Retinal pigment epithelial cell (primary cell): ENCODE measurements at places on chromosomes 12 and 14.

- no peak for DNase-seq
Measured at GRCh38 chr14:99789581-99789980, 3.6 kb upstream of the EML1 start.

DNA sequence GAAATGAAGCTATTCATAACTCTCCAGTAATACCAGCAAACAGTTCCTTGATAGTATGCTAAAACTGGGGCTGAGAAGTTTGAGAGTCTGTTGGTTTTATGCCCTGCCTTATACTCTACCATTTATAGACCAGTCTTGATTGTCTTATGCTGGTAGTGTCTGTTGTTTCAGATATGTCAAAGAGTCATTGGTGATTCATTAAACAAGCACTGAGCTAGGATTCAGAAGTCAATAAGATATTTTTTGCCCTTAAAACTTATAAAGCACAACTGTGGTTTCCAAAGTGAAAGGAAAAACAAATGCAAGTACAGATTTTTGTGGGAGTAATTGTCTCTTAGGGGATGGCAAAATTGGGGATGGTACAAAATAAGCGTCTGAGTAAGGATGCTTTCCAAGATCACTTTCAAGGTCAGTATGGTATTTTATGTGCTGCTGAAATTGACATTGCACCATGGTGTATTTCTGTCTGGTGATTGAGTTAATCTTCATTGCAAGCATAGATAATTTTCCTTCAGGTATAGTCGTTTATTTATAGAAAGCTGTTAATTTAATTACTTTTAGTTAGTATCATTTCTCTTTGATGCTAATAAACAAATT, 289.5 kb upstream of the E2F7 start:
- DNase-seq = no peak

DNA sequence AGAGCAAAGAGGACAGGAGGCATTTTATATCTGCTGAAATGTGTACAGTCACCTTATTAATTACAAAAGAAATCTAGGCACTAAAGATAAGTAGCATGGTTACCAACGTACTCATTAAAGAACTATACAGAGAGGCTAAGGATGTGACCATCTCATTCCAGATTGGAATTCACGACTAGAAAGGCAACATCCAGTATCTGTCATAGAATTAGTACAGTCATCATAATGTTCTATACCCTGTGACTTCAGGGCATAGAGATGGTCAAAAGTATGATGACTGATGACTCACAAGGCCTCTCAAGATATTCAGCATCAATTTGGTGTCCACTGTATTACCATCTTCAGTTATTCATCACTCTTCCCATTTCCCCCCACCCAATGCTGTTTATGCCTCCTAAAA, 144.0 kb upstream of the PLEKHG7 start:
- DNase-seq = no peak

DNA sequence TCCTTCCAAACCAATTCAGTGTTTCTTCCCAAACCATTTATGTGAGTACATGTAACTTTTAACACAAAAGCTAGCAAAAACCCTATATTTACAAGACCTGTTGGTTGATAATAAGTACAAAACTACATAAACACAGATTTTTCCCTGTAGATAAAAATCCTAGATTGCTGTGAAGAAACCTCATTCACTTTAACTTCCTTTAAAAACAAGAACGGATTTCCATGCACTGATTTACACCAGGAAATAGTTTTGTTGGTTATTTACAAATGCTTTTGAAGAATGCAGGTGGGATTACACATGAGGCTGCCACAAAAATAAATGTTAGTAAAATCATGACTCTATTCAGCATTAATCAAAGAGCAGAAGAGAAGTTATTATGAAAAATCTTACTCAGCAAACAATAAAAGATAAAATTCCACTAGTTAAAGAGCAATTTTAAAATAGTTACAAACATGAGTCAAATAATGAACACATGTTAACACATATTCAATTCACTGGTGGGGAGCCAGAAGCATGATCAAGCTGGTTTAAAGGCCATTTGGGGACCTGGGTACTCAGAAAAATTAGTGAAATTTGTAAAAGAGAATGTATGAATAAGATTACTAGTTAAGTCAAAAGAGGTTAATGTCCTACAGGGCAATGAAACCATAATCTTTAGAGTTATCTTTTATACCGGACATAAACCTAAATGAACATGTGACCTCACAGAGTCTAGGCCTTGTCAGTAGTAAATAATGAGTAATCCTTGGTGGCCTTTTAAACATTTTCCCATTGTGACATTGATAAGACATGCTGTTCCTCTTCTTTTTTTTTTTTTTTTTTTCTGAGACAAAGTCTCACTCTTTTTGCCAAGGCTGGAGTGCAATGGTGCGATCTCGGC, 79.9 kb downstream of the PHLDA1 start:
- DNase-seq = no peak

GRCh38 chr12:106953352-106954250, 2.1 kb upstream of the TMEM263 start:
- peak; percentile 75 for DNase-seq

DNA sequence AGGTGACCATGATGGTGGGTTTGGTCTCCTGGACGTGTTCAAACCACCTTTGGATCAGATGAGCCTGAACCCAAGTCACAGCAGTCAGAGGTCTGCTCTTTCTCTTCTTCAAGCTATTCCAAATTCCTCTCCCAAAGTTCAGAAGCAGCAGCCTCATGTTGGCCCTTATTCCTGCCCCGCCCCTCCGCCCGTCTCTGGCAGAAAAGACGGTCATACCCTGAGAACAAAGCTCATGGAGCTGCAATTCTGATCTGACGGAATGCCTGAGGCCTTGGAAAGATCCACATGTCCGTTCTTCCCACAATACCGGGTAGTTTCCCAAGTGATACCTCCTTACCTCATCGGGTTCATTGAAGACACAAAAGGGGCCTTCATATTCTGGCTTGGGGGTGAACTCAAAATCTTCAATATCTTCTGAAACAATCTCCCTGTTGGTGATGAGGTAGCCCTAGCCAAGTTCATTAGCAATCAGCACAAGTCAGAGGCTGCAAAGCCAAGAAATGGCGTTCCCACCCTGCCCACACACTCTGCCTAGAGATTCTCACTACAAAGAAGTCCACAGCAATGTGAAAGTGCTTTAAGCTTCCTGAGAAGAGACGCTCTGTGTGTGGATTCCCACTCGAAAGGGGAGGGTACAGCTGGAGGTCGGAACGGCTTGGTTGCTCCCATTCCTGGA, 11.2 kb downstream of the POLE start:
- no peak for DNase-seq

- DNase-seq = no peak
Measured at GRCh38 chr12:51122844-51123243, 39.4 kb upstream of the CSRNP2 start.

GRCh38 chr12:21604245-21605101, at the start of gene GYS2:
Gene GYS2, minus strand, starts transcription at chr12:21604847. Its CDS starts 255 bp downstream, at chr12:21604592.
- no peak for DNase-seq

DNA sequence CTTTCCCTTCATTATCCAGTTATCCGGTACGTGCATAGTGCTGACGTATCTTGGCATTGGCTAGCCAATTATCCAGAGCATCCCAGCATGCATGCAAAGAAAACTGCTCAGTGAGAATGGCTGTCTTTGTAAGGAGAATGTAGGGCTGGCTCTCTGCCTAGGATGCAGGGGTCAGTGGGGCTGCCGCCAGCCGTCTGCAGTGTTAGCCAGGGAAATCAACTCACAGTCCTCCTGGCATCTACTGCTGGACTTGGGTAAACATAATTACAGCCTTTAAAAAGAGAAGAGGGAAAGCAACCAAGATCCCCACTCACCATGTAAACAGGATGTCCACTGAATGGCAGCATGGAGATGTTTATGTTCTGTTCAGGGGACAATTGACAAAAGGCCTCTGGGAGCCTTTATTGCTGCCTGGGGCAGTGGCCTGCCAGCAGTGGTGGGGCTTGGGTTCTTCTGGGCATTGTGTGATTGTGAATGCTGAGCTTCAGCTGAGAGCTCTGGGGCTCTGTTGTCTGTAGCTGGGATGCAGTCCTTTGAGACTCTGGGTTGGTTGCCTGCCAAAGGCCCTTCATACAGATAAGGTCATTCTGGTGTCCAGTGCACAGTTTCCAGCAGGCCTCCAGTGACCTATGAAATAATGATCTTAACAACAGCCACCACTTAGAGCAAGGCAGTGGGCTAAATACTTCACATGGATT, 121.8 kb downstream of the TBC1D30 start:
- DNase-seq = peak; percentile 81

- DNase-seq = no peak
Measured at GRCh38 chr12:107477947-107478610, 207.5 kb upstream of the PWP1 start.

DNA sequence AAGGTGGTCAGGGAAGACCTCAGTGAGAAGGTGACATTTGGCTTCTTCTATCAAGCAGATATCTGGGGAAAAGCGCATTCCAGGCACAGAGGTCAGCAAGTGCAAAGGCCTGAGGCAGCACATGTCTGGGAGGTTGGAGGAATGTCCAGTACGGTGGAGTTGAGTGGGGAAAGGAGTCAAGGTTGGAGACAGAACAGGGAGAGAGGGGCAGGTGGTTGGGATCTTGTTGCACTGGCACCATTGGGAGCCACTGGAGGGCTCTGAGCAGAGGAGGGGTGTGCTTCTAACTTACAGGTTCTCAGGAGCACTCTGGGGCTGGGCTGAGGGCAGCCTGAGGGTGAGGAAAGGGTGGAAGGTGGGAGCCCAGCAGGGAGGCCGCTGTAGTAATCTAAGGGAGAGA, 52.1 kb downstream of the EID3 start:
- DNase-seq = no peak

DNA sequence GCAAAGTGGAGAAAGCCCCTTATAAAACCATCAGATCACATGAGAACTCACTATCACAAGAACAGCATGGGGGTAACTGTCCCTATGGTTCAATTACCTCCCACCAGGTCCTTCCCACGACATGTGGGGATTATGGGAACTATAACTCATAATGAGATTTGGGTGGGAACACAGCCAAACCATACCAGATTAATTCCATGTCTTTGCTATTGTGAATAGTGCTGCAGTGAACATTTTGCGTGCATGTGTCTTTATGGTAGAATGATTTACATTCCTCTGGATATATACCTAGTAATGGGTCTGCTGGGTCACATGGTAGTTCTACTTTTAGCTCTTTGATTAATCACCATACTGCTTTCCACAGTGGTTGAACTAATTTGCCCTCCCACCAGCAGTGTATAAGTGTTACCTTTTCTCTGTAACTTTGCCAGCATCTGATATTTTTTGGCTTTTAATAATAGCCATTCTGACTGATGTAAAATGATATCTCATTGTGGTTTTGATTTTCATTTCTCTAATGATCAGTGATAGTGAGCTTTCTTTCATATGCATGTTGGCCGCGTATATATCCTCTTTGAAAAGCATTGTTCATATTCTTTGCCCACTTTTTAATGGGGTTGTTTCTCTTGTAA, 29.7 kb upstream of the SAV1 start:
- DNase-seq = peak; percentile 92

DNA sequence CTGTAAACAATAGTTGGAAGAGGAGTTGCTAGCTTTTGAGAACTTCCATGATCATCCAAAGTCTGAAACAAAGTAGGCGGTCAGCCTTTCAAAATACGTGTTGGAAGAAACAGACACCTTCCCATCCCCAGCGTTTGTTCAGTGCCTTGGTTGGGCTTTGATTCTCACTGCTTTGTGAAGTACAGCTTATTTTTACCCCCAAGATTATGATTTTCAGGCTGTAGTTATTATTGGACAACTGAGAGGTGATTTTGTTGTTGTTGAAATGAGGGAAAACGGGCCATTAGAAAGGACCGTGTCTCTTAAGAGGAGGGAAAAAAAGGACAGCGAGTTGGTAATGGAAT, 921 bp upstream of the CEP83 start:
- DNase-seq = no peak

DNA sequence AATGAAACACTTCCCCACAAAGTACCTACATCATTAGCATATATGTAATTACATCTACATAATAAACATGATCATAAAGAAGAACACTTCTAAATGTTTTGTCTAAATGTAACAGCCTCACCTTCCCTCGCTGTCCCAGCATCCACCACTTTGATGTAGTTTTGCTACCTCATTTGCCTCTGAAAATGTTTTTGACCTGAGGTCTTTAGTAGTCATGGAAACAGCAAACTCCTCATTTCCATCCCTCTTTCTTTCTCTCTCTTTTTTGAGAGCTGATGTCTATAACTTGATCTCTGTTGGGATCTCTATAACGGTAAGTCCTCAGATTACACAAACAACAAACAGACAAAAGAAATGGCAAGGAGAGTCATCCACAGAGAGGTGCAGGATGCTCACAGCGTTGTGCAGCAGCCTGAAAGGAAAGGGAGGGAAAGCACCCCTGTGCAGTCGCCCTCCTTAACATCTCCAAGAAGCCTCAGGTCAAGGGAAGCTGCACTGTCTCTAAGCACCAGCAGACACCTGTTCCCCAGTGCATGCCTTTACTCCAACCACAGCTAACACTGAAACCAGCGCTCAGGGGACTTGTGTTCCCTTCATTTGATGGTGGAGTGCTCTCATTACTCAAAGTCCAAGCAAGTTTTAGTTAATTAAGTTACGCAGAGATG, 268.7 kb downstream of the TMEM132D start:
- no peak for DNase-seq

GRCh38 chr12:88782351-88782750, 202.1 kb upstream of the KITLG start:
- no peak for DNase-seq

- DNase-seq = no peak
Measured at GRCh38 chr12:7090222-7090998, 1.8 kb downstream of the C1R start.
